Esophagus squamous epithelium (tissue), 5 donors: ENCODE measurements at places on chromosomes 3 and 15.

GRCh38 chr3:54259636-54260035 lies 137.3 kb downstream of the CACNA2D3 start:
- DNase-seq: no peak

DNA sequence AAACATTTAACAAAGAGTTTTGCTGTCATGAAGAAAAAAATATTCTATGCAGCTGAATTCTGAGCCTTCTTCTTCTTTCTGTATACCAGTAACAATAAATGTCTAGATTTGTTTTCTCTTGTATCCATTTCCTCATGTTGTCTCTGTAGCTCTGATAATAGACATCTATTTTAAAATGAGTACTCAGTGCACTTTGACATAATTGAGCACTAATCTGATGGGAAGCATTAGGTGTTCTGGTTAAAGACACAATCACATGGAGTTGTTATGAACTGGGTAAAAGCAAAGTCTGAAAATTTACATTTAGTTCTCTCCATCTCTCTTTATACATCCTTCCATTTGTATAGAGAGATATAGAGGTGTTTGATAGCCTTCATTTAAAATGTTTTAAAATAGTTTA lies 230.0 kb downstream of the BCHE start:
- DNase-seq: no peak

- DNase-seq: no peak
Observed at GRCh38 chr3:131543714-131544113, 40.9 kb upstream of the MRPL3 start.

DNA sequence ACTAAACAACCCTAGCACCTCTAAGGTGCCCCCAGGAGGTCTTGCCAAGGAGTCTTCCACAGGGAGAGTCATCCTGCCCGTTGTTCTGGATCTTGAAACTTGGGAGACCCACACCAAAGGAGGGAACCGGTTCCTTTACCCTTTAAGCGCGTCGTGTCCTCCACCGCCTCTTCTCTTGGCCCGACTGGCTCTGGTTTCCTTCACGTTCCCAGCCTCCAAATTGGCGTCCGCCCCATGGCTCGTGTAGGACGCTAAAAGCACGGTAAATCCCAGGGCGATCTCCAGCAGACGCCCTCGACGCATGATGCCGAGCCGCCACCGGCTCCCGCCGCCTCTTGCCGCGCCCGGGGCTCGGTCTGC lies 1.1 kb downstream of the FBN1 start:
- no peak for DNase-seq

GRCh38 chr3:141261472-141262307 lies 30.1 kb downstream of the PXYLP1 start:
- DNase-seq: no peak

- DNase-seq: no peak
Observed at GRCh38 chr15:23035964-23036566, 3.3 kb downstream of the TUBGCP5 start.

- DNase-seq: no peak
Observed at GRCh38 chr3:138042043-138042442, 32.1 kb downstream of the CLDN18 start.

GRCh38 chr15:83999396-84000135 lies 236.0 kb upstream of the GOLGA6L4 start:
- DNase-seq: no peak

DNA sequence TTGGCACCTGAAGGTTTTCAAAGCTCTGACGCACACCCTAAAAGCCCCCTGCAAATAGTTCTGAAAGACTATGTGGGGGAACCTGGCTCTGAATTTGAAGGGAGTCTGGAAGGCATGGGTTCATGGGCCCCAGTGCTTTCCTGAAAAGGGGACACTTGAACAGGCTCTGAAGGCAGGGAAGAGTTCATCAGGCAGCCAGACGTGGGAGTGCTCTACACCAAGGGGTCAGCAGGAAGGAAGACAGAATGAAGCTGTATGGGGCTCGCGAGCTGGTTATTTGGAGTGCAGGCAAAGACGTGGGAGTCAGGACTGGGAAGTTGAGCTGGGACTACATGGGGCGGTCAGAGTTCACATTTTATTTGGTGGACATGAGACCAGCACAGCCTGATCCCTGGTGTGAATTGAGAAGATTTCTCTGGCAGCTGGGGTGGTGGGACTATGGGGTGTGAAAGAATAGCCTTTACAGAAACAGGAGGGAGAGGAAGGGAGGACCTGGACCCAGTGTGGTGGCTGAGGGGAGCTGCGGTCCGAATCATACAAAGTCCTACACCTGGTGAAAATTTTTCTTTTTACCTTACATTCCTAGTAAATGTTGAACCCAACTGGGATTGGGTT lies 12.6 kb downstream of the ABHD6 start:
- DNase-seq: no peak

GRCh38 chr3:107540857-107541256 lies 18.1 kb downstream of the BBX start:
- no peak for DNase-seq

- DNase-seq: no peak
Observed at GRCh38 chr3:129282727-129283327, 4.2 kb downstream of the HMCES start.

DNA sequence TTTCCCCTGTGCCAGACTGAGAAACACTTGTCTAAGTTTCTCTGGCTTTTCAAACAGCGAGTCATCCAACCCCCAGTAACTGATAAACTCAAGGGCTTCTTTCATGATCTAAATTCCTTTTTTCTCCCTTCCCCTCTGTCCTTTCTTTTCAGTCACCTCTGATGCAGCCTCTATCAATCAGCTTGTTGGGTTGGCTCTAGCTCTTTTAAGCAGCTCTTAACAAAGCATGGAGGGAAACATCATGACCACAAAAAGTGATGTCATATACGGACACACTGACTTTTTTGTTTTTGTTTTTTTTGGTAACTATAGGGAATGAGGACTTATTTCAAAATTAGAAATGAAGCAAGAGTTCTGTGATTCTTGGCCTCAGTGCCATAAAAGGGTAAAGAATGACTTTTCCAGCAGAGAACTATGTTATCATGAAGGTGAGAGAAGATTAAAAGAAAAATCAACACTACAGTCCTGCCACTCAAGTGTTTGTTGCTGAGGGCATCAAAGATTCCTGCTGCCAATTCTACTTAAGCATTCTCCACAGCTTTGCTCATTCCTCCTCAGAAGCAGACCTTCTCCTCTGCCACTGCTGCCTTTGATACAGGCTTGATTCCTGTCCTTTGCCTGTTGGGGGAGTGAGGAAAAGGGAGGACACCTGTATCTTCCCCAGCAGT lies 457.0 kb upstream of the ONECUT1 start:
- DNase-seq: no peak

DNA sequence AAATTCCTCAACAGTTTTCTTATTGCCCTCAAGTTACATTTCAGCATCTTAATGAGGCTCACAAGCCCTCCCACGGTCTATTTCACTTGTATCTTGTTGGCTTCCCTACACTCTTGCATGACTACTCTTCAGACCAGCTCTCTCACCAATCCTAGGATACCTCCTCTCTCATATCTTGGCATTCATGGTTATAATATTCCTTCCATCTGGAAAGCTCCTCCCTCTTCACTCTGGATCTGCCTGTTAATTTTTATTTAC lies 8.5 kb upstream of the CCDC80 start:
- DNase-seq: no peak

GRCh38 chr15:74364936-74365597 lies 2.4 kb downstream of the CYP11A1 start:
- DNase-seq: no peak

GRCh38 chr3:172132721-172133311 lies 93.4 kb downstream of the FNDC3B start:
- DNase-seq: no peak

GRCh38 chr3:7305561-7305960 lies 444.6 kb downstream of the GRM7 start:
- DNase-seq: no peak

DNA sequence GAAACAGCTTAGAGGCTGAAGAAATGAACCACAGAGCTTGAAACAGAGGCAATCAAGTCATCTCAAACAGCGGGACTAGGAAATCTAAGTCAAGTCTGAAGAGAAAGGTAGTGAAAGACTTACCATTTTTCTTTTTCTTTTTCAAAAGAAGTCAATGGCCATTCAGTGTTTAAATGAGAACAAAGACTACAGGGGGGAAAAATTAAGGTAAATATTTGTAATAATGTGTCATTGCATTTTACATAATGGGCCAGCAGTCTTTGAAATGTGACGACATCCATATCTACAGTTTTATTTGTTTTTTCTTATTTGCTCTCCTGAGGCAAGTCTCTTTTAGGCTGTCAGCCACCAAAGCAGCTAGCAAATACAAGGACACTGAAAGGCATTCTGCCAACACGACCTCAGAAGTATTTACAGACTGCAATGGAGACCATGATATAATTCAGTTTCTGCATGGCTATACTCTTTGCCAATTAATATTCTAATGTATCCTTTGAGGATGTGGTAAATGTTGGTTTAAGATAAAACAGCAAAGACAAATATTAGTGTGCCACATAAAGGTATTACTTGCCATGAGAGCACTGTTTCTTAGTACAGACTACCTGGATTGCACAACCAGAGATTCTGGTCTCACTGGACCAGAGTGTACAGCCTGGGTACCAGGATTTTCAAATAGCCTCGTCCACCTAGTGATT lies 307.0 kb upstream of the THBS1 start:
- no peak for DNase-seq

GRCh38 chr3:100149713-100150415 lies 35.6 kb upstream of the FILIP1L start:
- no peak for DNase-seq

GRCh38 chr3:85808755-85809154 lies 850.0 kb downstream of the CADM2 start:
- DNase-seq: no peak

- no peak for DNase-seq
Observed at GRCh38 chr3:147038481-147038880, 367.9 kb downstream of the ZIC4 start.

DNA sequence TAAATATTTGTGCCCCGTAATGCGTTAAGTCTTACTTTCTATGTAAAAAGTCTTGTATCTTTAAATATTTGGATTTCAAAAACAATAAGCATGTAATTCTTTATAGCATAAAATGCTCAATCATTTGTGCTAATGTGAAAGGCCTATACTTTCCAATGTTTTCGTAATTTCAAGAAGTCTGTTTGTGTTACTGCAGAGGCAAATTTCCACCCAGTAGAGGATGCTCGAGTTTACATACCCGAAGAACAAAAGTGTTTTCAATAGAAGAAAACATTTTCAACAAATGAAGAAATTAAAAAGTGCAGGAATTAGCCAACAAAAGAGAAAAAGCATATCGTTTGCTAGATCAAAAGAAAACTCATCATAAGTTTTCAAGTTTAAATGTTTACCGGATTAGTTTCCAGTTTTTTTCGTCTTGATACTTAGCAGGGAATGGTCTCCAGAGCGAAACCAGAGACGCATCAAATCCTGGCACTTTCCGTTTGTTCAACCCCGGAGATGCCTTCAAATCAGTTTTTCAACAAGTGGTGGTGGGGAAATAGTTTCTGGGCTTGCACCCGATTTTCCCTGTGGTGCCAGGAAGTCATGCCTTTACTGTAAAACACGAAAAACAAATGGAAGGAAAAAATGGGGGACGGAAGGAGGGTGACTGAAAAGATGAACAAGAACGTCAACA lies 1.0 kb downstream of the CGGBP1 start:
- no peak for DNase-seq

- no peak for DNase-seq
Observed at GRCh38 chr3:140180603-140181002, 245.6 kb downstream of the CLSTN2 start.
